ENCODE measurements at places on chromosomes 4 and X. TPM values are rescaled to one million over a fixed set of nuclear protein-coding genes. Genes with fewer than 3 reads are reported as not detected.

GRCh38 chr4:144985531-144985930 lies 112.5 kb downstream of the ANAPC10 start:
- no peak overlapping the region for H3K27ac ChIP-seq
- H3K27me3 ChIP-seq: no peaks in the 10 kb centered on the region
- no peaks in the 10 kb centered on the region for H3K4me1 ChIP-seq
- no peak for DNase-seq
- no peak overlapping the region for H3K4me3 ChIP-seq
- H3K36me3 ChIP-seq: no peaks in the 10 kb centered on the region

GRCh38 chr4:10981096-10981495 lies 296.5 kb upstream of the CLNK start:
- H3K27ac ChIP-seq: no peak overlapping the region
- H3K36me3 ChIP-seq: no peaks in the 10 kb centered on the region
- no peak for DNase-seq
- no peaks in the 10 kb centered on the region for H3K4me1 ChIP-seq
- H3K4me3 ChIP-seq: no peak overlapping the region

Gene DIPK2B
- total RNA-seq: 14.4 TPM

Gene XK
- 10.1 TPM for total RNA-seq

Gene PCDH19
- total RNA-seq: 0.51 TPM

All from right atrium auricular region (tissue), 2 donors.